Stimulated activated CD8-positive, alpha-beta memory T cell treated with anti-CD3 and anti-CD28 coated beads, Interleukin-2, amount 100 ng/mL, for 1 hour (primary cell): ENCODE measurements at places on chromosomes 4 and X.

DNA sequence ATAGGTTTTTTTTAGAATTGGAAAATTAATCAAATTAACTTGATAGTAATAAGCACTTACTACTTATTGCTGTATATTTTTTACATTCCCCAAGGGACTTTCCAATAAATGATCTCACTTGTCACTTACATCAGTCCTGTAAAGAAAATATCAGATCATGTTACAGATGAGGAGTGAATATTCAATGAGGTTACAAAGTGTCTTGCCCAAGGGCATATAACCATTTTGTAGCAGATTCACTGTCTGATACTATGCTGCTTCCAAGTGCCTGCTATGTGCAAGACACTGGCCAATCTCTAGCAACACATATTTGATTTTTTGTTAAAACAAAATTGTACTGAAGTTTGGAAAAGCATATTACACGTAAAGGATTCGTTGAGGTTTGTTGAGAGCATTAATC, 1287.7 kb downstream of the FAM133A start:
- no peak for DNase-seq

DNA sequence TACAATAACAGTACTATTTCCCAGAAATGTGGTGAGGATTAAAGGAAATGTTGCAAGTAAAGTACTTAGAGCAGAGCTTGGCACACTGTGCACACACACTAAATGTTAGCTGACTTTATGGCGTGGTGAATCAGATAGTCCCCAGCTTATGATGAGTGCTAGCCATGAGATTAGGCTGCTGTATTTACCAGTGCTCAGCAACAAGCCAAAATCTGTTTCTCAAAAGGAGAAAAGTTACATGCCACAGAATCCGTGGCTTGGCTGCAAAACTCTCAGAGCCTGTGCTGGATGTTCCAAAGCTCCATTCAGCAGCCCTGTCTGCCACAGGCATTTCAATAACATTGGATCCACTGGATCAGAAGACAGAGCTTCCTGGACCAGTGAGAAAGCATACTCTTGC, 12.8 kb upstream of the STBD1 start:
- no peak for DNase-seq

GRCh38 chrX:44012484-44013096, 39.4 kb upstream of the NDP start:
- no peak for DNase-seq

DNA sequence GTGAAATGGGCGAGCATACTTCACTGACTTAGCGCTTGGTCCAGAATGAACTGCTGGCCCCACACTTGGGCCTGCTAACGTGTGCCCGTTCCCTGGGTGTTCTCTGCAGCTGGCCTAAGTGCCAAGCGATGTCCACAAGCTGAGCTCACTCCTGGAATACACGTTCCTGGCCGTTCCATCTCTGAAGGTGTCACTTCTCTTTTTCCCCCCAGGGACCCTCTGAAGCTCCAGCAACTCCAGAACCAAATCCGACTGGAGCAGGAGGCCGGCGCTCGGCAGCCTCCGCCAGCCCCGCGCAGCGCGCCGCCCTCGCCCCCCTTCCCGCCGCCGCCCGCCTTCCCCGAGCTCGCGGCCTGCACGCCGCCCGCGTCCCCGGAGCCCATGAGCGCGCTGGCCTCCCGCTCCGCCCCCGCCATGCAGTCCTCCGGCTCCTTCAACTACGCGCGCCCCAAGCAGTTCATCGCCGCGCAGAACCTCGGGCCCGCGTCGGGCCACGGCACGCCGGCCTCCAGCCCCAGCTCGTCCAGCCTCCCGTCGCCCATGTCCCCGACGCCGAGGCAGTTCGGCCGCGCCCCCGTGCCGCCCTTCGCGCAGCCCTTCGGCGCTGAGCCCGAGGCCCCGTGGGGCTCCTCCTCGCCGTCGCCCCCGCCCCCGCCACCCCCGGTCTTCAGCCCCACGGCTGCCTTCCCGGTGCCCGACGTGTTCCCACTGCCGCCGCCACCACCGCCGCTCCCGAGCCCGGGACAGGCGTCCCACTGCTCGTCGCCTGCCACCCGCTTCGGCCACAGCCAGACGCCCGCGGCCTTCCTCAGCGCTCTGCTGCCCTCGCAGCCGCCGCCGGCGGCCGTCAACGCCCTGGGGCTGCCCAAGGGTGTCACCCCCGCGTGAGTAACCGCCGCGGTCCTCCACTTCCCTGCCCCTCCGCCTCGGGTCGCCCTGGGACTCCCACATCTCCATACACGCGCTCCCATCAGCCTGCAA, 132.3 kb downstream of the CBR4 start:
- DNase-seq, result peak; percentile 1

DNA sequence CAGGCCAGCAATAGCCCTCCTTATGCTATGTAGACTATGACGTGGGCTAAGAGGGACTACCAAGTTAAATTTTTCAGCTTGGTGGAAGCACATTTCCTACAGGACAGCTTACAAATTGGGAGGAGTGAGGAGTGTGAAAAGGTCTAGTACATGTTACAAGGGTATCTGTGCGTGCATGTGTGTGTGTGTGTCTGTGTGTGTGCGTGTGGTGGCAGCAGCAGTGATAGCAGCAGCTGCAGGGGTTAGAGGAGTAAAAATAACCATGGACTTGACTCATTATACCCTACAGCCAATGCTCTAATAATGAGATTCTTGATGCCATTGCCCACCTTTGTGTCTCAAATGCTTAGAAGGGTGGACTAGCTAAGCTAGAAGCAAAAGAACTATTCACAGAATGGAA, 88.6 kb downstream of the SLC9A7 start:
- DNase-seq, result no peak

- DNase-seq, result peak; percentile 35
These were observed 4.9 kb upstream of the TLR8 start for GRCh38 chrX:12901486-12901885.

DNA sequence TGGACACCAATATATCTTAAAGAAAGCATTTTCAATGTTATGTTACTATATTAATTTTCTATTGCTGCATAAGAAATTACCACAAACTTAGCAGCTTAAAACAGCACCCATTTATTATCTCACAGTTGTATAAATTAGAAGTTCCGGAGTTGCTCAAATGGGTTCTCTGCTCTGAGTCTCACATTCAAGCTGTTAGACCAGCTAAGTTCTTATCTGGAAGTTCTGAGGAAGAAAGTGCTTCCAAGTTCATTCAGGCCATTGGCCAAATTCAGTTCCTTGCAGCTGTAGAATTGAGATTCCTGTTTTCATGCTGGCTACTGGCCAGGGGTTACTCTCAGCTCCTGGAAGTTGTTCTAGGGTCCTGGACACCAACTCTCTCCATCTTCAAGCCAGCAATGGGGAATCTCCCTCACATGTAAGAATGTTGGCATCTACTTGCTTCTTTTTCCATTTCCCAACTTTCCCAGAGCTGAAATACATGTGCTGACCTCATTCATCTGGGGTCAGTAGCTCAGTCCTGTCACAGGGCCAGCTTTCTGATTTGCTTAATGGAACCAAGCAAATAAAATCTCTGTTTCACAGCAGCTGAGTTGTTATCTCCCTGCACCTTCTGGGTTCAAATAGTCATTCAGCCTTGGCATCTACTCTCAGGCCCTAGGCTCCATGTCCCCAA, 99.6 kb upstream of the INTU start:
- no peak for DNase-seq

DNA sequence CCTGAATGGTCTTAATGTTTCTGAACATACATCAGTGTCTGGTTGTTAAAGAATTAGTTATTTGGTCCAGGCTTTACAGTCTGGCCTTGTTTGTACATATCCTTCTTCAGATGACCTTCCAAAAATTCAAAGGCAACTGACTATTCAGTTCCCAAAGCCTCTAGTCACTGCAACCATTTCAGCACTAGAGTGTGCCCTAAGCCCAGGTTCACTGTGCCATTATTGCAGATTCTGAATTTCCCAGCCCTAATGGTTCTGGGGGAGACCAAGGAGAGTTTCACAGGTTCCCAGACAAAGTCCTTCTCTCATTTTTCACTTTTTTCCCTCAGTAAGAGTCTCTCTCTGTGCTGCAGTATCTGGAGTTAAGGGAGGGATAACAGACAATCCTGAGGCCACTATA, 235.8 kb downstream of the TRAM1L1 start:
- no peak for DNase-seq

- no peak for DNase-seq
These were observed 10.8 kb upstream of the SFRP2 start for GRCh38 chr4:153799694-153800074.

- no peak for DNase-seq
These were observed 84.7 kb upstream of the RAPGEF2 start for GRCh38 chr4:159018062-159018629.

GRCh38 chrX:151729056-151729725, 5.4 kb upstream of the CNGA2 start:
- no peak for DNase-seq

DNA sequence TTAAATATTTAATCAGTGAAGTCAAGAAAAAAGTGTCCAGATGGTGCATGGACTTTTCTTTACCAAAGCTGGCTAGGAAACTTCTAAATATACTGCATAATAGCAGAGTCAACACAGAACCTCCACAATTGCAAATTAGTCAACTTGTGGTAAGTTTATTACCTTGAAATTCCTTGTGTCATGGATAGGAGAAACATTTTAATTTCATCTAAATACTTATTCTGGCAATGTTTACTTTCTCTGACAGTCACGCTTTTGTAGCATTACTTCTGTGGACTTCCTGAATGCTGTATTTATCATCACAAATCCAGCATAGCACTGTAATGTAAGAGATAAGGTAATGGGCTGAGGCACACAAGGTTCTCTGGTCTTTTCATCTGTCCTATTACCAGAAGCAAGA, 2266.1 kb downstream of the PCDH7 start:
- DNase-seq, result no peak

DNA sequence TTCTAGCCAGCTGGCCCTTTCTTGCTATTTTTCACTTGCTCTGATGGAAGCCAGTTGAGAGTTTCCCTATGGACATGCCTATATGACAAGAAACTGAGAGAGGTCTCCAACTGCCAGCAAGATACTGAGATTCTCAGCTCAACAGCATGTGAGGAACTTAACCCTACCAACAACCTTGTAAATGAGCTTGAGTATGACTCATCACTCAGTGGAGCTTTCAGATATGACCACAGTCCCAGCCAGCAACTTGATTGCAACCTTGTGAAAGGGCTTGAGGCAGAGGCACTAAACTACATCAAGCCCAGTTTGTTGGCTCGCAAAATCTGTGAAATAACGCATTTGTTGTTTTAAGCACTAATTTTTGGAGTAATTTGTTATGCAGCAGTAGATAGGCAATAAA, 175.8 kb downstream of the COMMD8 start:
- no peak for DNase-seq

GRCh38 chr4:85995361-85995760, 364.5 kb downstream of the MAPK10 start:
- DNase-seq, result no peak

DNA sequence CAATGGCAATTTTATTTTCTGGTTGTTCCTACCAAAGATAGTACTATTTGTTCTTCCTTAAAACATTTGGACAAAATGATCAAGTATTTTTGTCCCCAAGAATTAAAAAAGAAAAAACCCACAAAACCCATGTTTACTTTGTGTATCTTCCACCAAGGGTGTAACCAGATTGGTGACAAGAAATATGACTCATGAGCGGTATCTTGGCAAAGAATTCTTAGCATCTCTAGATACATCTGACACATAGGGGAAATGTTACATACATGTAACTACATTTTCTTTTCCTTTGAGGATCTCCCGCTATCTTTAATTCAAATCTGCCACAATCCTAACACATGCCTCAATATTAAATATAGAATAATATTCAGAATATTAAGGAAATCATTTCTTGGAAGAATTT, 78.7 kb downstream of the WDFY3 start:
- no peak for DNase-seq

DNA sequence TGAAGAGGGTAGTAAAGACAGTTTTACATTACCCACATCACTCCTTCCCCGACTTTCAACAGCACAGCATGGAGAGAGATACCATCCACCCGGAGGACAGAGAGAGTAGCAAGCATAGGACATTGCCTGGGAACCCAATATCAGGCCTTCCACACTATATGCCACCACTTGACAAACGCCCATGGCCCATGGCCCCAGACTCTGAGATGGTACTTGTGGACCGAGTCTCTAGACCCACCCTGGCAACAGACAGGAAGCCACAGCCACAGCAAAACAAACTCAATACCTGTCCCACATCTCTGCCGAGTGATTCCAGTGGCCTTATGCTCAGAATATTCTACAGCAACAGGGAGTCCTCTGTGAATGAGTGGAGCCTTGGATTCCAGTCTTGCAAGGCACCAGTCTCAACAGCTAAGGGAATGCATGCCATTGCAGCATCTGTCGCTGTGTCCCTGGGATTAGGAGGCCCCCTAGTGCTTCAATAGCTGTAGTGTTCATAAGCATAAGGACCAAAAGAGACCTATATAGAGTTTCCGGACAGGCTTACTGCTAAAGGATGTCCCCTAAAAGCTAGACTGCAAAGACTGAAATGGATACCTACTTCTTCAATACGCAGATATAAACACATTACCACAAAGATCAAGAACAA, 14.7 kb upstream of the CT55 start:
- peak; percentile 7 for DNase-seq

GRCh38 chr4:26365537-26366150, 44.8 kb downstream of the RBPJ start:
- DNase-seq, result no peak

DNA sequence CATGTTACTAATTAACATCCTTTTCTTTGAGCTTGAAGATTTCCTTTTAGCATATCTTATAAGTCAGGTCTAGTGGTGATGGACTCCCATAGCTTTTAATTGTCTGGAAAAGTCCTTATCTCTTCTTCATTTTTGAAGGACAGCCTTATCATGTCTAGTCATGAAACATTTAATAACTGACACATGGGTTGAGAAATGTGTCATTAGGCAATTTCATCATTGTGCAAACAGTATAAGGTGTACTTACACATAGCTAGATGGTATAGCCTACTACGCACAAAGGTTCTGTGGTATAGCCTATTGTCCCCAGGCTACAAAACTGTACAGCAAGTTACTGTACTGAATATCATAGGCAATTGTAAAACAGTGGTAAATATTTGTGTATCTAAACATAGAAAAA, 34.5 kb upstream of the ALG13 start:
- DNase-seq, result no peak

GRCh38 chrX:124098089-124098488, 136.6 kb downstream of the STAG2 start:
- no peak for DNase-seq

DNA sequence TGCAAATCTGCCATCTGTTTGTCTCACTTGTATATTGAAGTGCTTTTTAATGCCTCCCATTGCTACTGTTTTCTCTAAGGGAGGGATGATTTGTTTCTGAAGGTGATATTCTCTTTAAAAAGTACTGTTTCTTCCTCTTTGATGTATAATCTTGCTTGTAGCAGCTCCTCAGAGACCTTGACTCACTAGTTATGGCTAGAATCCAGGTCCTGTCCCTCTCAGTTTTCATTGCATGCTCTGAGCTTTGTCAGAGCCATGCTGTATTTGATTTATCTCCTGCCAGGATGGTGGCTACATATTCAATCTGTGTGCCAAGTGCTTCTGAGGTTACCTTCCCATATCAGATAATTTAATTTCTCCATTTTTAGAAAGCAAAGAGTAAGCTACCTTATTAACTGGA, 56.0 kb downstream of the GLUD2 start:
- DNase-seq, result no peak

GRCh38 chr4:89765966-89766365, 71.0 kb downstream of the SNCA start:
- DNase-seq, result no peak

- DNase-seq, result no peak
These were observed 124.3 kb downstream of the C4orf33 start for GRCh38 chr4:129220254-129220653.

- no peak for DNase-seq
These were observed 80.5 kb upstream of the GALNT7 start for GRCh38 chr4:173088144-173088543.

- DNase-seq, result no peak
These were observed 38.5 kb upstream of the IQSEC2 start for GRCh38 chrX:53319614-53320542.

- DNase-seq, result no peak
These were observed 85.0 kb upstream of the ZNF81 start for GRCh38 chrX:47751670-47752069.
